Breast epithelium (tissue), 4 donors: ENCODE measurements at places on chromosomes 12 and 14.

DNA sequence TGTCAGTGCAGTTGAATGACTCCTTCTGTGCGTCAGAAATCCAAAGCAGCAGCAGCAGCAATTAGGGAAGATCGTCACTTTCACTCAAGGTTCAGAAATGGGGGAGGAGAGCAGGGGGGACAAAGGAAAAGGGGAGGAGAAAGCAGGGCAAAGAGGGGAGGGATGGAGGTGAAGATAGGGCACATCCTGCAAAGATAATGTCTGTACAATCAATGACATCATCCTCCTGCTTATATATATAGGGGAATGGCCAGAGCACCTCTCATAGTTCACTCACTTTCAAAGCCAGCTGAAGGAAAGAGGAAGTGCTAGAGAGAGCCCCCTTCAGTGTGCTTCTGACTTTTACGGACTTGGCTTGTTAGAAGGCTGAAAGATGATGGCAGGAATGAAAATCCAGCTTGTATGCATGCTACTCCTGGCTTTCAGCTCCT lies at the start of gene NTS:
NTS (plus strand) TSS at position 265 of the 431 bp plus-strand sequence; CDS start at position 374, 109 bp downstream.
- DNase-seq, result no peak
- H3K36me3 ChIP-seq, result no peaks in the 10 kb centered on the region
- H3K27ac ChIP-seq, result no peak within 1 kb of the TSS
- H3K4me1 ChIP-seq, result no peaks in the 10 kb centered on the region

- peaks cover 4% of the 10 kb centered on the region for H3K36me3 ChIP-seq
- H3K27ac ChIP-seq, result no peak overlapping the region
- H3K4me3 ChIP-seq, result no peak overlapping the region
- no peaks in the 10 kb centered on the region for H3K4me1 ChIP-seq
- no peak for DNase-seq
- H3K27me3 ChIP-seq, result no peaks in the 10 kb centered on the region
Observed at GRCh38 chr14:24670594-24670993, 36.6 kb upstream of the GZMB start.

- no peak overlapping the region for H3K4me3 ChIP-seq
- H3K27ac ChIP-seq, result no peak overlapping the region
- no peak for DNase-seq
- H3K27me3 ChIP-seq, result no peaks in the 10 kb centered on the region
- no peaks in the 10 kb centered on the region for H3K4me1 ChIP-seq
Observed at GRCh38 chr12:86735851-86736250, 479.7 kb upstream of the MGAT4C start.

DNA sequence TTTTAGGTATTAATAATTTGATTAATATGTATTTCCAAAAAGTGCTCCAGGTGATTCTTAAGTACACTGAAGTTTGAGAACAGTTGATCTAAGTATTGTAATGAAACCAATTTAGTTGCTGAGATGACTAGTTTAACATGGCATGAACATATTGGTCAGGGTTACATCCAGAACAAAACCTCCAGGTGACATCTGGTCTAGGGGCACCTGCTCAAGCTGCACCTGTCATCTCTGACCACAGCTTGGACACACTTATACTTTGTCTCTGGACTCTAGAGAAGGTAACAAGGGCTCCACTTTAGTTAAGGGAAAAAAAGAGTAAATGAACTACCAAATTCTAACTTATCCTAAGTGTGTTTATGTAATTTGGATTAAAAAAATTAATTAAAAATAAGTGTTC lies 8.1 kb downstream of the ARID2 start:
- DNase-seq, result no peak
- H3K27me3 ChIP-seq, result no peaks in the 10 kb centered on the region
- no peaks in the 10 kb centered on the region for H3K4me1 ChIP-seq
- H3K36me3 ChIP-seq, result no peaks in the 10 kb centered on the region

DNA sequence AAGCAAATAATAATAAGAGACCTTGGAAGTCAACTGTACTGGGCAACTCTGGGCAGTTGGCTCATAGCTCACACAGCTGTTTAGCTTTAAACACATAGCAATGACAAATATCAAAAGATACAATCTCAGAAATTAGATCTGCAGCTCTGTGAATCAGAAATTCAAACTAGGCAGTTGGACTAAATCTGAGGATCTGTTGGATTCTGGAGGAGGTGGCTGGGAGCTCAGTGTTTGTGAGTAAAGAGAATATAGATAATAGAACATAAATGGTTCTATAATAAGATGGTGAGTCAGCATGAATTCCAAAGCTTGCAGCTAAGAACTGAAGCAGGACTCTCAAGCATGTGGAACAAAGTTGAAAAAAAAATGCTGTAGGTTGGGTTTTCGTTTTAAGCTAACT lies 1949.4 kb upstream of the SEL1L start:
- no peak overlapping the region for H3K27ac ChIP-seq
- no peaks in the 10 kb centered on the region for H3K27me3 ChIP-seq
- no peak overlapping the region for H3K4me3 ChIP-seq
- H3K36me3 ChIP-seq, result no peaks in the 10 kb centered on the region
- no peak for DNase-seq

GRCh38 chr12:38384816-38385378 lies 68.3 kb downstream of the ALG10B start:
- no peaks in the 10 kb centered on the region for H3K36me3 ChIP-seq
- H3K27me3 ChIP-seq, result no peaks in the 10 kb centered on the region
- DNase-seq, result no peak
- H3K4me1 ChIP-seq, result no peaks in the 10 kb centered on the region

GRCh38 chr12:81809829-81810595 lies 50.9 kb upstream of the PPFIA2 start:
- H3K27me3 ChIP-seq, result no peaks in the 10 kb centered on the region
- H3K4me3 ChIP-seq, result no peak overlapping the region
- H3K27ac ChIP-seq, result peak overlapping the region; percentile 9
- no peaks in the 10 kb centered on the region for H3K4me1 ChIP-seq
- no peak for DNase-seq

- no peak overlapping the region for H3K27ac ChIP-seq
- no peak overlapping the region for H3K4me3 ChIP-seq
- DNase-seq, result no peak
- no peaks in the 10 kb centered on the region for H3K36me3 ChIP-seq
- H3K27me3 ChIP-seq, result no peaks in the 10 kb centered on the region
Observed at GRCh38 chr12:30514666-30515065, 181.0 kb downstream of the IPO8 start.

DNA sequence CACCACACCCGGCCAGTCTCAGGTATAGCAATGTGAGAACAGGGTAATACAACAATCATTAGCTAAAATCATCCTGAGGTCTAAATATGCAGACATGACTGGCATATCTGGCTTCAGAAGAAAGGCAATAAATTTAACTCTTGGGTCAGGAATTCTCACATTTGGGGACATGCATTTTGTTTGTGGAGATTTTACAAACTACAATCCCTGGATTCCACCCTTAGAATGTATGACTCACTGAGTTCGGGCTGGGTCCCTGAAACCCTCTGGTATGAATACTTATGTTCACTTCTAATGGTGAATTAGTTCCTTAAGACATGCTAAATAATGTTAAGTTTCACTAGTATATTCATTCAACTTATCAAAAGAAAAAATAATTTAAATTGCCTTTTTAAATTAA lies 98.9 kb upstream of the HMGA2 start:
- no peak overlapping the region for H3K4me3 ChIP-seq
- H3K36me3 ChIP-seq, result no peaks in the 10 kb centered on the region
- no peak overlapping the region for H3K27ac ChIP-seq
- DNase-seq, result no peak
- no peaks in the 10 kb centered on the region for H3K4me1 ChIP-seq

DNA sequence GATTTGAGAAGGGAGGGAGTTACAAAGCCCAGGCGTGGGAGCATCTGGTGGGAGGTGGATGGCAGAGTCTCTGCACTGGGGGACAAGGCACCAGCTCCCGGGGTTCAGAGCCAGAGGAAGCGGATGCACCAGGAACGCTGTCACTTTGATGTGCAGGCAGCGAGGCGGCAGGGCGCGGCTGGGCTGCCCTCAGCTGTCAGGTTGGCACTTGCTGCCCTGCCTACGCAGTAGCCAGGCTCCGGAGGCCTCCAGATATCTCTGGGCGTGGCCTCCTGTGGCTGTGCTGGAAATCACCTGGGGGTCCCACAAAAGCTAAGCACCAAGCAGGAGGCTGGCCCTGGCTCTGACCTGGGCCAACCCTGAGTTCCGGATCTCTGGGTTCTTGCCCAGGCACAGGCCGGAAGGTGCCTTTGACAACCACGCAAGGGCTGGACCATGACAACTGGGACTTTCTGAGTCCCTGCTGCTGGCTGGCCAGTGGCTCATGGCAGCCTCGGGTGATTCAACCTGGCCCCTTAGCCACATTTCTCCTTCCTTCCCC lies 62.1 kb upstream of the MAP1LC3B2 start:
- peak overlapping the region; percentile 84 for H3K27ac ChIP-seq
- H3K27me3 ChIP-seq, result no peaks in the 10 kb centered on the region
- H3K36me3 ChIP-seq, result no peaks in the 10 kb centered on the region
- no peak for DNase-seq
- no peaks in the 10 kb centered on the region for H3K4me1 ChIP-seq
- no peak overlapping the region for H3K4me3 ChIP-seq

- no peak for DNase-seq
- no peaks in the 10 kb centered on the region for H3K27me3 ChIP-seq
- peaks cover 11% of the 10 kb centered on the region for H3K4me1 ChIP-seq
- no peak overlapping the region for H3K27ac ChIP-seq
- H3K4me3 ChIP-seq, result no peak overlapping the region
Observed at GRCh38 chr12:124459852-124460645, 107.4 kb downstream of the NCOR2 start.

GRCh38 chr12:104220931-104221330 lies 5.4 kb downstream of the TXNRD1 start:
- no peak overlapping the region for H3K27ac ChIP-seq
- no peak for DNase-seq
- H3K4me3 ChIP-seq, result no peak overlapping the region
- H3K27me3 ChIP-seq, result no peaks in the 10 kb centered on the region

DNA sequence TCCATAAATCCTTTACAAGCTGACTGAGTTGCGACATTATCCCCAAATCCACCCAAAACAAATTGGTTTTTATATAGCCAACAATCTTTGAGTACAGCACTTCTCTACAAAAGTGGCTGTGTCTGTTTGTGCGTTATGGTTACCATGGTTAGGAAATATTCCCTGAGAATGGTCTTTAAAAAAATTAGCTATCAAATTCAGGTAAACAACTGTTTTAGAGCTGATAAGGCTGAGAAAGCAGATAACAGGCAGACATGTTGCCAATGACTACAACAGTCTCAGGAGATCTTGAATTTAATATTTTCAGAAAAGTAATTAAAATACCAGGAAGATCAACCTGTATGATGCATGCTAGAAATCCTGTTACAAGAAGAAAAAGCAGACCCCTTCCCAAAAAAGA lies 248.0 kb downstream of the RASSF9 start:
- no peak for DNase-seq
- no peaks in the 10 kb centered on the region for H3K27me3 ChIP-seq
- H3K36me3 ChIP-seq, result no peaks in the 10 kb centered on the region
- no peaks in the 10 kb centered on the region for H3K4me1 ChIP-seq
- no peak overlapping the region for H3K4me3 ChIP-seq
- no peak overlapping the region for H3K27ac ChIP-seq

DNA sequence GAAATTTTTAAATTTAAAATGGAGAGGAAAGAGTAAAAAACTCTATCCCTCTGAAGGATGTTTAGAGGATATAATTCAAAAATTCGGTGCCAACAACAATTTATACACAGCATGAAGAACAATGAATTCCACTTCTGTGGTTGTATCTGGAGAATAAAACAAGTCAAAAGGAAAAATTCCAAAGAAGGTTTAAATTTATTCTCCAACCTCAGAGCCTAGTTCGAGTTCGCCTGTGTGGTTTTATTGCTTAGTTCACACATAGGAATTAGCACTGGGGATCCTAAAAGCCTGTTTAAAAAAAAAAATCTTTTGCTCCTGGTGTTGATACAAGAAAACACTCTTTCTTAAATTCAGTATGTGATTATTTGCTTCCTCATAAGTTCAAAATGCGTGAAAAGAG lies 79.2 kb downstream of the LLPH start:
- H3K4me3 ChIP-seq, result no peak overlapping the region
- H3K27me3 ChIP-seq, result no peaks in the 10 kb centered on the region

- peak overlapping the region; percentile 79 for H3K4me3 ChIP-seq
- no peak for DNase-seq
- H3K27me3 ChIP-seq, result no peaks in the 10 kb centered on the region
- no peaks in the 10 kb centered on the region for H3K4me1 ChIP-seq
- no peaks in the 10 kb centered on the region for H3K36me3 ChIP-seq
Observed at GRCh38 chr14:39169541-39169900, 612 bp downstream of the TRAPPC6B start.

GRCh38 chr12:27001663-27002062 lies 12.5 kb downstream of the TM7SF3 start:
- H3K27ac ChIP-seq, result no peak overlapping the region
- H3K27me3 ChIP-seq, result no peaks in the 10 kb centered on the region
- no peak overlapping the region for H3K4me3 ChIP-seq
- DNase-seq, result no peak

GRCh38 chr14:76502638-76503037 lies 126.7 kb downstream of the ESRRB start:
- no peak for DNase-seq
- no peaks in the 10 kb centered on the region for H3K4me1 ChIP-seq
- H3K4me3 ChIP-seq, result no peak overlapping the region
- no peak overlapping the region for H3K27ac ChIP-seq
- no peaks in the 10 kb centered on the region for H3K27me3 ChIP-seq
